Stimulated activated CD8-positive, alpha-beta memory T cell treated with anti-CD3 and anti-CD28 coated beads, Interleukin-4, amount 100 ng/mL, for 1 hour (primary cell): ENCODE measurements at places on chromosomes 11 and 22.

DNA sequence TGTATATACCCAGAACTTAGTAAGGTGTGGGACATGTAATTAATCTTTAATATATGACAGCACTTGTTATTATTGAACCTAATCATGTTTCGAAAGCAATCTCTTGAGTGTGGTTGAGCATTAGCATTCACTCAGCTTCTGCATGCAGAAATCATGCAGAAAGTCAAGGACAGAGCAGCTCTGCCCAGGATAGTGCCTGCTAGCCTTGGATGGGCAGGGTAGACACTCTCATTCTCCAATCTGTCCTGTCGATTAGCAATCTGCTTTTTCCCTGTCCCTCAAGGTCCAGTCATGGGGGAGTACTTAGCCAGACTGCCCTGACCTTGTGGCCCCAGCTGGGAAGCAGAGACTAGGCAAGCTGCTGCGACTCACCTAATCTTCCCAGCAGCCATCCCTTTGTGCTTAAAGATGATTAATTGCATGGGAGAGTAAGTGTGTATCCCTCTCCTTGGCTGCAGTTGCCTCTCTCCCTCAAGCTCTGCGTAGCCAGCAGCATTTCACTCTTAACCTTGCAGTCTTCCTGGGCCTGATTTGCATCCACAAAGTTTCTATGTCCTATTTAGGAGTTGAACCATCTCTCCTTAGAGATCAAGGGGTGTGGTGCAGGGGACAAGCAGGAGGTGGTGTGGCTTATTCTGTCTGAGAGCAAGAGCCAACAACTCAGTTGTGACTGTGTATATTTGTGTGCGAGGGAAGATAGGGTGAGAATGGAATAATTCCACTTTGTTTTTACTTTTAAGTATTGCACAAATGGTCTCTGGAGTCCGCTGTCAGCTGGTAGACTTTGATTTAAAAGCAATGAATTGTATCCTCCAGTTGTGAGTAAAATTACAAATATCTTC is 101.4 kb downstream of the FDX1 start:
- DNase-seq = no peak

DNA sequence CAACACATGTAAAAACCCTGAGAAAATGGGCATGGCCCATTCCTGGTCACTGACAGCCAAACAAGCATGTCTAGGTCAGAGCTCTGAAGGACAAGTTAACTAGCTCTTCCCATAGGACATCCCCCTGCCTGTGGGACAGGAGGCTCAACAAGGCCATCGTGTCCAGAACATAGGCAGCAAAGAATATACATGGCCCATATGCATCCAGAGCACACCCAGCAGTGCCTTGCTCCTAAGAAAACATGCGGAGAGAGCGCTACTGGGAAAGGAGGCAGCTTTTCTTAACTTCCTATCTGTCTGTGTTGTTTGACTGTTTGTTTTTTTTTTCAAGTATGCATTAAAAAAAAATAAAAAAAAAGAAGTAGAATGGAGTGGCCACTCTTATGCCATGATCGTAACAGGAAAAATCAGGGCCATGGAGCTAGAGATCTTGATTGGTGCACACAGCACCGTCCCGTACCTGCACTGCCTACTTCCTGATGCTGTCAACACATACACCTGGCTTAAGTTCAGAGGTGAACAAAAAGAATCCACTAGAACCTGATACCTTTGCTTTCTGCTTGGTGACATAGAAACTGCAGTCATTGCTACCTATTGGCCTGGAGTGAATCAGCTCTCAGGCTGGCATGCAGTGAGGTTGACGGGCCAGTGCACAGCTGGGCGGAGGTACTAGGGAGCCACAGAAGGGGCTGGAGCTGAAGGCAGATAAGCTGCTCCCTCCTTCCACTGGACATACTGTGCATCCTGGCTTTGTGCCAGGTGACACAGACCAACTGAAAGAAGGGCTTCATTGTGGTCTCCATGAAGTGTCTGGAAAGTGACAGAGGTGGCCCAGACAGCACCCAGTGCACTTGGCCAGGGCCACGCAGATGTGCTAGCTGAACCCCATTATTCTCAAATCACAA is 11.9 kb downstream of the UFD1 start:
- DNase-seq = no peak

- no peak for DNase-seq
These were observed 10.8 kb downstream of the SYT12 start for GRCh38 chr11:67033661-67034166.

DNA sequence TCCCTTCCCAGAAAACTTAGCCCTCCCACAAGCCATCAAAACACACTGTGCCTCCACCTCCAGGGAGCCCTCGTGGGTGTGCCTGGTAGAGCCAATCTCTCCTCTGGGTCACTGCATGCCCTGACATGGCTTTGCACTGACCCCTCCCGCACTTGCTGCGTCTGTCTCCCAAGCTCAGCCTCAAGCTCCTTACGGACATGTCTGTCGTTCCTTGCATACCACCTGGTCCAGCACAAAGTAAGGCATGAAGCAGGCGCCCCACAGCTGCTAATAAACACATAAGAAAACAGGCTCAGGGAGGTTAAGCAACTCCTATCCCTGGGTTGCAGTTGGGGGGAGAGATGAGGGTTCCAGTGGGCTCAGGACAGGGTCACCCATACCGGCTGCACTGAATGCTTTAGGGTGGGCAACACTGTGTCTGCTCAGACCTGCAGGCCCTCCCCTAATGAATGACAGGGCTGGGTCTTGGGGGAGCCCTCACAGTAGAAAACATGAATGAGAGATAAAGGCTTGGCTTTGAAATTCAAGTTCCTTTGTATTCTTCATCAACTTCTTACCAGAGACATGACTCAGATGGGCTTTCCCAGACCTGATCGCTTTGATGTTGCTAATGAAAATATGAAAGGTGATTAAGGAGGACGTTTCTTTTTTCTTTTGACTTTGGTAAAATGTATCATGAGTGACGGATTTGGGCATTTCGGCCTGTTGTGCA is 38.0 kb downstream of the PHF21B start:
- no peak for DNase-seq

DNA sequence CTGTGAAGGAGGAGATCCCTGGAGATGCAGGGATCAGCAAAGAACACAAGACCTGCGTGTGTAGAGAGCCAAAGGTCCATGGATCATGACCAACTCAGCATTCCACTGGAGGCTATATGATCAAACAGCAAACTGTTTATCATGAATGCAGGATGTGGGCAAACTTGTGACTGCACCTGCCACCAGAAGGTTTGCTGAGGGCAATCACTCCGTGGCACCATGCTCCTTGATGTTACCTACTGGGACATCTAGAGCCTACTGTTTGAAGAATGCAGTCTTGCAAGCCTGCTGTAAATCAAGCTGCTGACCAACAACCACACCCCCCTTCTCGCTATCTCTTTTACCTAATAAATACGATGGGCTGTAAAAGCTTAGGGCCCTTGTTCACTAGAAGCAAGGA is 9.7 kb downstream of the SCGB1D2 start:
- no peak for DNase-seq

GRCh38 chr11:35365961-35366360 is 53.4 kb downstream of the SLC1A2 start:
- DNase-seq = no peak

DNA sequence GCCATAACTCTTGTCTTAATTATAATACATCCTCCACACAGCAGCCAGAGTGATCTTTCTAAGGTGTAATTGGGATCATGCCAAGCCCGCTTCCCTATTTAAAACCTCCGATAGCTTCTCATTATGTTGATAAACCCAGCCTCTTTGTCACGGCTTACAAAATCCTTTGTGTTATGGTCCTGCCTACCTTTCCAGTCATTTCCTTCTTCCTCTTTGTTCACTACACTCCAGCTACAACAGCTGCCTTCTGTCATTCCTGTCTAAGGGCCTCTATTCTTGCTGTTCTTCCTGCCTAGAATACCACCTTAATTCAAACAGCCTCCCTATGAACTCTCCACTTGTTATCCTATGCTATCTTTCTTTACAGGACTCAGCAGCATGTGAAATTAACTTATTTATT is 70.6 kb upstream of the CAPRIN1 start:
- DNase-seq = no peak

GRCh38 chr11:61574611-61575010 is 6.3 kb downstream of the SYT7 start:
- DNase-seq = no peak
